ENCODE measurements at places on chromosomes 2 and 18.
A peak's percentile ranks its signal among the peaks of the same experiment; 100 is the strongest.

DNA sequence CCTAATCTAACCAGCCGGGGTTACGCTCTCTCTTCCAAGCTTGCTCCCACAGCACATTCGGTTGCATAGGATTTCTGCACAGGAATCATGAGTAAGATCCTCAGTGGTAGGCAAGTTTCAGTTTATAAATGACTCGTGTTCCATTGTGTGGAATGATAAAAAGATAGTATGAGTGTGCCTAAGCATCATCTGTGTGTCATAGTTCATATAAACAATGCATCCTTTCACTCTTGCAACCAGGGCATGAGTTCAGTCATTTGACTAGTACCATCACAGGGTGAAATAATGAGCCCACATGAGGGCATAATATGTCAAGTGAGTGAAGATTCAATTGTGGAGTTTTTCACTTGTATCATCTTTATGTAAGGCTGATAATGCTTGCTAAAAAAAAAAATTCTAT, 417.1 kb upstream of the CDH2 start:
- peak; percentile 93 for DNase-seq

DNA sequence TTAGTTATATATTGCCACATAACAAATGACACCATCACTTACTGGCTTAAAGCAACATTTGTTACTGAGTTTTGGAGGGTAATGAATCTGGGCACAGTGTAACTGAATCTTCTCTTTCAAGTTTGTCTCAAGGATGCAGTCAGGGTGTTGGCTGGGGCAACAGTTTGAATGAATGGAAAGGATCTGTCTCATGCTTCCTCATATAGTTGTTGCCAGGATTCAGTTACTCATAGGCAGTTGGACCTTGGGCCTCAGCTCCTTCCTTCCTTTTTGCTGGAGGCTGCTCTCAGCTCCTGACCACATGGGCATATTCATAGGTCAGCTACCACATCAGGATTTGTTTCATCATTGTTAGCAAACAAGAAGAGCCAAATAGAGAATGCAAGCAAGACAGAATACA, 466.1 kb upstream of the MC4R start:
- DNase-seq: no peak

DNA sequence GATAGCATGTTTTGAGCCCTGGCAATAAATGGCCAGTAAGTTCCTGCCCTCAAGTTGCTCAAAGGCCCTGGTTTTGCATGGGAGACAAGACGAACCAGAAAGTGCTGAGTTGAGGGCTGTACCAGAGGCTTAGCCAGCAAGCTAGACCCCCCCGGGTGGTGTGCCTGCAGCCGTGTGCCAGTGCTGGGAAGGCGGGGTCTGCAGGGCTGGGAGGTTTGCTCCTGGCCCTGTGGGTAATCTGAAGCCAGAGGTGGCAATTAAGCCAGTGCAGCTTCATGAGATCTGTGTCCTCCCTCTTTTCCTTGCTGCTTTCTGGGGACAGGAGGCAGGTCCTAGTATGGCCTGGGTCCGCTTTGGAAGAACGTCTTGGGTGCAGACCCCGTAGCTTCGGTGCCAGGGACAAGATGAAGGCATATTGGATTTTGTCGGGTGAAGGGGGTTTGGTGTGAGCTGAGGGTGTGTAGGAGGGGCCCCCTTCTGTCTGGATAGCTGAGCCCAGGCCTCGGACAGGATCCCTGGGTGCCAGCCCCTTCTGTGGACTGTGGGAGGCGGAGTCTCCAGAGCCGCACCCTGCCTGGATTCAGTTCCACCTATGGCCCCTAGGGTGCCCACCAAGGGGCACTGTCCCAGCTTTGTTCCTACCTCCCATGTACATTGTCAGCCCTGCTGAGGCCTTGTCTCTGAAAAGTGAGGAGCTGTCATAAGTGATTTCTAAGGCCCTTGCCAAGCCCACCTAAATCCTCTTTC, 15.6 kb downstream of the ATOH8 start:
- DNase-seq: peak; percentile 60

- DNase-seq: peak; percentile 66
These were observed 4.2 kb downstream of the TTC27 start for GRCh38 chr2:32632089-32632488.

DNA sequence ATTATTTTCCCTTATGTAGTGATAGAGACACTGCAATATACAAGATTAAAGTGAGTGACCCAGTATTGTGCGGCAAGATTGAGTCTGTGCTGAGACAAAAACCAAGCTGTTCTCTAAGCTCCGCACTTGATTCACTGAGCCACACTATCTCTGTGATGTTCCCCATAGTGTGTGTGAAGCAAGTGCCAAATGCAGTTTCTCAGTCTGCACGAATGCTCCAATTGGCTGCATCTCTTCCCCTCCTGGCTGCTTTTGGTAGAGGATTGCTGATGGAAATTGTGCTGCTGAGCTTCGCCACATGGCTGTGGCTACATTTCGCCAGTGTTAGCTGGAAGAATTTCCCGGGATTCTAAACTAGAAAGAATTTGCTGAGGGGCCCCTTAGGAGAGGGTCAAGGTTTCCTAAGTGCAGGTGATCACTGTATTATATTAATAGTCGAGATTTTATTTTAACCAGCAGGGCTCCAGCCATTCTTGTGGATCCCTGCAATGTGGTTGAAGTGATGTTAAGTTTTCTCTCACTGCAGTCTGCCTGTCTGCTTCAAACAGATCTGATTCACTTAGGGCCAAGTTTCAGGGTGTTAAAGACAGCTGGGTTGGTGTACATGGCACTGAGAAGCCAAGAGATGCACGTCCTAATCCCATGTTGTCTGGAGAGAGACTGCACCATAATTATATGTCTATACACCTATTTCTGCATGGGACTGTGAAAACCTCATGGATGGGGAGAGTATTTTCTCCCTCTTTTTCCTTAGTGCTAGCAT, 317.2 kb downstream of the DCC start:
- DNase-seq: no peak

DNA sequence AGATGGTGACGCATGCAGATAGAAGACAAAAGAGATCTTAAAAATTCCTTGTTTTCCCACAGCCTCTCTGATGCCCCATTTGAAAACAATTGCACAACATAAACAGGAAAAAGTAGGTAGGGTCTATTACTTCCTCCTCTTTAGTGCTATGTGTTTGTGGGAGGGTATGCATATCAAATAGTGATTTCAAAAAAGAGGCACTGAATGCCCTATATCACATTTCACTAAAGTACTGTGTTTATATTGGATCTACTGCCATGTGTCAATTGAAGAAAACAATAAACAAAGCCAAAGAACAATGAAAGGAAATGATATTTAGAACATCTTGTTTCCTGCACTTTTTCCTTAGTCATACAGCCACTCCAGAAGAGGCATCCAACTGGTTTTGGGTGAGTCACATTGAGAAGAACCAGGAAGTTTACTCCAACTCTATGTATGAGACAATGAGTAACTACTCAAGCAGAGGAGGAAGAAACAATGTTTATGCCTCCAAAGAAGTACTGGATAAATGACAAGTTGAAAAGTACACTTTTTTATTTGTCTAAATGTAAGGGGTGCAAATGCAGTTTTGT, 583.6 kb downstream of the FBXO15 start:
- DNase-seq: peak; percentile 87

DNA sequence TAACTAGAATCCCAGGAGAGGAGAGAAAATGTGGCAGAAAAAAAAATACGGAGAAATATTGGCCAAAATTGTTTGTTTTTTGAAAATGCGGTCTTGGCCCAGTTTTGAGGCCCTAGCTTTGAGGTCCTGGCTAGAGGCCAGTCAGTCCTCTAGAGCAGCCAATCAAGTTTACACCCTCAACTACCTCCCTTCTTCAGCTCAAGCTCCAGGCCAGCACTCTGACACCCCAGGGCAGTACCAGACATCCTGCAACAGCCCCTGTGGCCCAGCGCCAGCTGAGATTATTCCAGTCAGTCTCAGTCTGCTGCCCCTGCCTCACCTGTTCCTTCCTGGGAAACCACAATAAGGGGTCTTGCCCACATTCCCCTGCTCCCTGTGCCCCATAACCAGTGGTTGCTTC, 107.7 kb downstream of the UGGT1 start:
- no peak for DNase-seq

- DNase-seq: no peak
These were observed 105.6 kb upstream of the SALL3 start for GRCh38 chr18:78873926-78874500.

GRCh38 chr2:206584323-206585116, 57.8 kb upstream of the FAM237A start:
- DNase-seq: no peak

- no peak for DNase-seq
These were observed 49.2 kb downstream of the TMEFF2 start for GRCh38 chr2:192145496-192145895.

DNA sequence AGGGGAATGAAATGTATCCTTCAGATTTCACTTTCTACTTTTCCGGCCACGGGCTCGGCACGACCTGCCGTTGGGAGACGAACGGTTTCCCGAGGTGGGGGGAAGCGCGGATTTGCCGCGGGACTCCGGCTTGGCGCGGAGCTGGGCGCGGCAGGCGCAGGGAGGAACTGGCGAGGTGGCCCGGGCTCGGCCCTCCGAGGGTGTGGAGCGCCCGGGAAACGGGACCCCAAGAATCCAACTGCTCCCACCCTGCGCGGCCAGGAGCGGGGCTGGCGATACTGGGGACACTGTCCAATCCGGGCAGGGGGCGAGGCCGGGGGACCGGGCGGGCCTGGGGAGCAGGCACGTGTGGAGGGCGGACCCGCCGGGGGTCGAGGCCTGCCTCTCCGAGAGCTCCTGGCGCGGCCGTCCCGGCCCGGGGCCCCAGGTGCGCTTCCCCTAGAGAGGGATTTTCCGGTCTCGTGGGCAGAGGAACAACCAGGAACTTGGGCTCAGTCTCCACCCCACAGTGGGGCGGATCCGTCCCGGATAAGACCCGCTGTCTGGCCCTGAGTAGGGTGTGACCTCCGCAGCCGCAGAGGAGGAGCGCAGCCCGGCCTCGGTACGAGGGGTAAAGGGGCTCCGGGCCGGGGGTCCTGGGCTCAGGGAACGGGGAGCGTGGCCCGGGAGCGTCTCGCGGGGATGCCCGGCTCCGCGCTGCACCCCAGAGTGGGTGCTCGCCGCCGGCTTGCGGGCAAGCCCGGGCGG, at the start of gene ANXA4:
Gene ANXA4, plus strand, starts transcription at position 560 of the 747 bp plus-strand sequence. CDS start 39,432 bp downstream, outside the sequence.
- DNase-seq: peak; percentile 84

DNA sequence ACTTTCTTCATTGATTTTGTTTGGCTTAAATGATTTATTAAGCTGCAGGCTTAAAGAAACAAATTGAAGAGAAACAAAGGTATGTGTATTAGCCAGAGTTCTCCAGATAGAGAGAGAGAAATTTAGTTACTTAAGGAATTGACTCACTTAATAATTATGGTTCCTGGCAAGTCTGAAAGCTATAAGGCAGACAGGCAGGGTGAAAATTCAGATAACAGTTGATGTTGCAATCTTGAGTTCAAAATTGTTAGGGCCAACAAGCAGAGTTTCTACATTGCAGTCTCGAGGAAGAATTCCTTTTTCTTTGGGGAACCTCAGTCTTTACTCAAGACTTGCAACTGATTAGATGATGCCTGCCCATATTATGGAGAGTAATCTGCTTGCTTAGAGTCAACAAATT, 593.5 kb downstream of the ADCYAP1 start:
- no peak for DNase-seq

DNA sequence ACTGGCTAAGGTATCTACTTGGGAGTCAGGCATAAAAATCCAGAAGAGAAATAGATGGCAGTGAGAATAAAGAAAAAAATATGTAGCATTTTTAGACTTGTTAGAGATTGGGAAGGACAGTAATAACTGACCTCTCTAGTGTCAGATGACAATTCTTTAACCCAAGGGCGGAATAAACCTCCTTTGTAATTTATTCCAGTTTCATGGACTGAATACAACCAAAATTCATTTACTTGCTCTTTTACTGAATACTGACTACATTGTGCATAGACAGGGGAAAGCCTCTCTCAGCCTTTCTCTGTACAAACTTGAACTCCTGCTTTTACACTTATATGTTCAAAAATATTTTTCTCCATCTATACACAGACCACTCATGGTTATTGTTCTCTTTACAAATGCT, 475.3 kb upstream of the RAB12 start:
- DNase-seq: no peak

- DNase-seq: peak; percentile 43
These were observed 109.8 kb upstream of the YPEL5 start for GRCh38 chr2:30037016-30037415.

DNA sequence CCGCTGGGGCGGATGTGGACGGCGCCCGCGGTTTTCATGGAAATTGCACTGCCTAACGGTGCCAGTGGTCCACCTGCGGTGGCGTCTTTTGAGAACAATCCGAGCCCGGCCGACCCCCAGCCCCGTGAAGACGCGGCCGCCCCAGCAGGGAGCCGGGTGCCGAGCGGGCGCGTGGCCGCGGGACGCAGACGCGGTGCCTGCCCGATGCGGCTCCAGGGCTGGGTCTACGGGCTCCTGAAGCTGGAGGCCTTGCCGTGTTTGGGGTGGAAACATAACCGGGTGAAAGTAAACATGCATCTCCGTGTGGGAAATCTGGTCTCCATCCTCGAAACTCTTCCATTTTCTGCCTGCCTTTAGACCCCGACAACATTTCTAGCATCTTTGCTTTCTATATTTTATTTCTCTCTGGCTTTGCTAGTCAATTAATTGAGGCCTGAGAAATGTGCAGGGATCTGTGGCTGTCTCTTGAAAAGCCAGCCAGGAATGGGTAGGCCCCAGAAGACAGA, 572 bp downstream of the INPP4A start:
- peak; percentile 45 for DNase-seq

DNA sequence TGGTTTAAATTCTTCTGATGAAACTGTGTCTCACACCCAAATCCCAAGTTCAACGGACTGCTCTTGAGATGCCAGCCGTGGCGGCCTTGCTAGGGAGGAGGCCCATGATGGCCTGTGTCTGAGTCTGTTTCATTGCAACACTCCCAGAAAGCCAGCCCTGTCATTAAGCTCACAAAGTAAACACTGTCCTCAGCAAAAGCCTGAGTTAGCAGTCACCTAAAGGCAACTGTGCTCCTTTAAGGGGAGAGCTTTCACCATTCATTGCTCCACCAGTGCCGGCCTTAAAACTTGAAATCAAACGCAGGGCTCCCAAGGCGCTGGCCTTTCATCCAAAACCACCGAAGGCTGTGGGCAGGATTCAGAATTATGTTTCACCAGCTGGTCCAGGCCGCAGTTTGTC, 42.5 kb upstream of the PPP1CB start:
- DNase-seq: no peak

- peak; percentile 57 for DNase-seq
These were observed 9.5 kb downstream of the SLC1A4 start for GRCh38 chr2:64998658-64999061.

- no peak for DNase-seq
These were observed 156.1 kb upstream of the CYRIA start for GRCh38 chr2:16821692-16822091.

DNA sequence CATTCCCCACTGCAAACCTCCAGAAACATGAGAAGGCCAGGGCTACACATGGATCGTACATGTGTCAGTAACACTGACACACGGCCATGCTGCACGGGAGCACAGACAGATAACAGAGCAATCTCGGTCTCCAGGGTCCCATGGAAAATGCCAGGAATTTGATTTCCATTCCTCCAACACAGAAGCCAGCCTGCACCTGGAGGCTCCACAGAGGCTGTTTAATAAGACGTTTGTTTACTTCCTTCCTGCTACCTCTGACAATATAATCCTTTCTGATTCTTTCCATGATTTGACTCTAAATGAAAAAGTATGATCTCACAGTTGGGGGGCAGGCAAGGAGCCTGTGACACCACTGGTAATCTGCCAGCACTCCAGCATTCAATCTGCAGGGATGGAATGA, 210.9 kb upstream of the DDX18 start:
- DNase-seq: no peak

All from ELR (cell line).